Skeletal muscle tissue (tissue), 5 donors: ENCODE measurements at places on chromosomes 1 and 21. TPM values are rescaled to one million over a fixed set of nuclear protein-coding genes. Genes with fewer than 3 reads are reported as not detected.

The TAS1R3 gene
- total RNA-seq: 1.6 TPM

The TRIM62 gene
- total RNA-seq: 3.1 TPM

The SYNC gene
- total RNA-seq: 38.6 TPM

The TMEM269 gene
- total RNA-seq: 0.52 TPM

The DNAI4 gene
- total RNA-seq: 12.5 TPM

The CFHR5 gene
- not detected for total RNA-seq

The SDCCAG8 gene
- 71.5 TPM for total RNA-seq

The CELF3 gene
- under 0.01 TPM for total RNA-seq

The GRIK3 gene
- 0.52 TPM for total RNA-seq

The PM20D1 gene
- total RNA-seq: not detected

The HUNK gene
- 3.1 TPM for total RNA-seq

The INAVA gene
- total RNA-seq: 0.52 TPM

The CRP gene
- not detected for total RNA-seq

The LCE2B gene
- total RNA-seq: not detected

The C1orf226 gene
- total RNA-seq: 0.52 TPM

The CD101 gene
- 2.1 TPM for total RNA-seq

The CFH gene
- 119 TPM for total RNA-seq

The TSPAN2 gene
- 6.8 TPM for total RNA-seq

The ZNF678 gene
- total RNA-seq: 17.7 TPM

The EFCAB14 gene
- 50.6 TPM for total RNA-seq

The CYP4A11 gene
- total RNA-seq: under 0.01 TPM

The FAM72D gene
- total RNA-seq: 0.52 TPM
